CD4-positive, alpha-beta T cell treated with Interleukin-6 at 100 ng/mL for 8 hours (primary cell): ENCODE measurements at places on chromosomes 7 and 10.
A peak's percentile ranks its signal among the peaks of the same experiment; 100 is the strongest.

- no peak for DNase-seq
Observed at GRCh38 chr7:41039386-41039953, 663.4 kb downstream of the INHBA start.

DNA sequence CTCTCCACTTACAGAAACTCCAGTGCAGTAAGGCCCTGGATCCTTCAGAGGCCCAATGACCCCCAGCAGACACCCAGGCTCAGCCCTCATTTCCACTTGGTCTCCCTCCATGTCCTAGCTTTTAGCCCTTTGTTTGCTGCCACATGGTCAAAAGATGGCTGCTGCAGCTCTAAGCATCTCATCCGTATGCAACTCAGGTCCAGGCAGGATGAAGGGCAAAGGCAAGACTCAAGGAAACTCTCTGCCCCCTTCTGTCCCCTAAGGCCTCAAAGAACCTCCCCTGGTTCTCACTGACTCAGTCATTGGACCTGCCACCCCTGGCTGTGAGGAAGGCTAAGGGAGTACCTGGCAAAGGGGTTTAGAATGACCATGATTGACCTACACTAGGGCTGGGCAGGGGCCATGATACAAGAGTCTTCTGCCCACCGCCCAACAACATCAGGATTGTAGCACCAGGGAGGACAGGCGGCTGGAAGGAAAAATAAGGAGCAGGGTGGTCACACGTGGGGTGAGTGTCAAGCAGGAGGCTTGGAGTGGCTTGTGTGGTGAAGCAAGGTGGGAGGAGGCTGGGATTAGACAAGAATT, 303.8 kb upstream of the ZMIZ1 start:
- no peak for DNase-seq

- no peak for DNase-seq
Observed at GRCh38 chr10:34010891-34011290, 676.4 kb upstream of the NRP1 start.

DNA sequence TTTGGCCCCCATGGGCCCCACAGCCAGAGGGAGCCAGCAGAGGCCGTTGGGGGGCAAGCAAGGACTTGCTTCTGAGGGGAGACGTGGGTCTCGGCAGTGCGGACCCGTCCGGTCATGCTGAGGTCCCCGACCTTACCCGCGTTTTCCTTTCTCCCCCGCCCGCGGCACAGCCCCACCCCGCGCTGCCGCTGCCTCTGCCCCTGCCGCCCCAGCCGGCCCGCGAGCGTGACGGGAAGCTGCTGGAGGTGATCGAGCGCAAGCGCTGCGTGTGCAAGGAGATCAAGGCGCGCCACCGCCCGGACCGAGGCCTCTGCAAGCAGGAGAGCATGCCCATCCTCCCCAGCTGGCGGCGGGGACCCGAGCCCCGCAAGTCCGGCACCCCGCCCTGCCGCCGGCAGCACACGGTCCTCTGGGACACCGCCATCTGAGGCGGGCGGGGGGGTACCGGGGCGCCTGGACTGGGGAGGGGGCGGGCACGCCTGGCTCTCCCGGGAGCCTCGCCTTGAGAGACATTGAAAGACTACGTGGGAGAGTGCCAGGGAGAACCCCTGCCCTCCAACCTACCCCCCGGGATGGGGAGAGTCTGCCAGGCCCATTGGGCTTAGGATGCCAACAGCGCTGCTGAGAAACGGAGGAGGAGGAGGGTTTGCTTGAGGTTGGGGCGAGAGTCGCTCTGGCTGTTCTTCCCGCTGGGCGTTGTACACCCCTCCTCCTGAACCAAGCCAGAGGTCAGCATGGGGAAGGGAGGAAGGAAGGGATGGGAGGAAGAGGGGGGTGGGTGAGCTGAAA, 9.9 kb downstream of the NYAP1 start:
- peak; percentile 61 for DNase-seq

DNA sequence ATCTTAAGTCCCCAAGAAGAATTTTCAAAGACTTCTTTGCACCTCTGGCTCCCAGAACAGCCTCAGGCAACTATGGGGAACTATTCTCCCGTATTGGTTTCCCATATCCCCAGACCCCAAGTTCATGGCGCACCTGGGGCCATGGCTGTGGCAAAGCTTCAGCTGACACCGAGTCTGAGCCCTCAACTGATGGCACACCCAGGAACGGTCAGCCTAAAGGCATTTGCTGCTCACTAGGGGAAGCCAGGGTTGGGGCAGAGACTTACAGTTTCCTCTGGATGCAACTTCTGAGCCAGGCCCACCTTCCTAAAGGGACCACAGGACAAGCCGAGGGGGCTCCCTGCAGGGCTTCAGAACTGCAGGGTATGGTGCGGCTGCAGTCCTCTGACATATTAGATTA, 13.7 kb upstream of the CPA1 start:
- no peak for DNase-seq

GRCh38 chr7:149147752-149148653, 750 bp downstream of the ZNF398 start:
- DNase-seq = peak; percentile 44

DNA sequence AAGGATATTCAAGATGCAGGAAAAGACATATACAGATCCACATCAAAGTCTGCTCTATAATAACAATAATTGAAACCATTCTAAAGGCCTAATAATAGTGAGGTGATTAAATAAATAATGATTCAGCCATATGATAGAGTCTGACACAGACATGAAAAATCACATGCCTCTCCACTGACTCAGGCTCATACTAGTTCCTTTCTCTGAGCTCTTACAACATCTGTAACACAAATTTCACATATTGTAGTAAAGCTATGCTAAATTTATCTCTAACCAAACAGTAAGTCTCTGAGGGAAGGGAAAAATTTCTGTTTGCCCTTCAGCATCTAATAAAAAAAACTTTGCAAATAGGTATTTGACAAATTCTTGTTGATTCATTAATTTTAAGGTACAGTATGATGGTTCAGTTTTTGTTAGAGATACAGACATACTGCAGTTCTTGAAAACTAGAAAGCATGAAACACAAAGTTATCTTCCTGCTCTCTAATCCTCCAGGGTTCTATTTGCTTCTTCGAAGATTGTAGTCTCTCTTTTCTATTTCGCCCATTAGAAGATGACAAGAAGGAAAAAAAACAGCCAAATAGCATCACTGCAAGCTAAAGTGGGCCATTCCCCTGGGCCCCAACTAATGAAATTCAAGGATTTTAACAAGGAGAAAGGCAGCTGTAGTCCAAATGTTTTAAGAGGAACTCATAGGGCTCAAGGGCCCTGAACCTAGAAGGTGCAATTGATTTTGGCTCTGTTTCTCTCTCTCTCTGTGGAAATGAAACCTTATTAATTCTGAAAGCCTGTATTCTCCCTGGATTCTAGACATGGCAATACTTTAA, 53.9 kb downstream of the CUBN start:
- no peak for DNase-seq

DNA sequence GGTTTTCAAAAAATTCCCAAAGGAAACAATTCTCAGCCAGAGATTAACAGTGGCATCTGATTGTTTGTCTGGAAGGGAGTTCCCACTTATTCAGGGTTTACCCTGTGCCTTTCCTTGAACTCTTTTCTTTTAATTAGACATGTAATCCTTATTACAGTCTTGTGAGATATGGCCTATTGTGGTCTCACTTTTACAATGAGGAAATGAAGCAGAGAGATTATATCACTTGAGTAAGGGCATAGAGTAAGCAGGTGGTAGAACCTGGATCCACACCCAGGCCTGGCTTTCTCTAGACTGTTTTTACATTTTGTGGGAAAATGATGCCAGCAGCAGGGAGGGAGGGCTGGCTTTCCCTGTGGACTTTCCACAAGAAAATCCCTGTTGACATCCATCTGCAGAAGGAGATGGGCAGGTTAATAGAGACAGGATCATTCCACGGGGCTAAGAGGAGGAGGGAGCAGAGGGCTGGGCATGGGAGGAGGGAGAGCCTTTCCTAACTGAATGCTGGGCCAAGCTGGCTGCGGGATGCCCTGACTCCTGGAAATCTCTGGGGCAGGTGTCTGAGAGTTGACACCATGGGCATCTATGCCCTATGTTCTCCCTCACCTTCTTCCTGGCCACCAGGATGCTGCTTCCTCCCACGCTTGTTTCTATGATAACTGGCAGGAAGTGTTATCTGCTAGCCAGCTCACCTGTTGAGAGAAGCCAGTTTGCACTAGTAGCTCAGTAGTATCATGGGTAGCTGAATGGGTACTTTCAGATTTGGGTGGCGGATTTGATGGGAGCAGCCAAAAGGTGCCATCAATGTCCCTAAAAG, 28.7 kb upstream of the ARHGAP22 start:
- DNase-seq = no peak

DNA sequence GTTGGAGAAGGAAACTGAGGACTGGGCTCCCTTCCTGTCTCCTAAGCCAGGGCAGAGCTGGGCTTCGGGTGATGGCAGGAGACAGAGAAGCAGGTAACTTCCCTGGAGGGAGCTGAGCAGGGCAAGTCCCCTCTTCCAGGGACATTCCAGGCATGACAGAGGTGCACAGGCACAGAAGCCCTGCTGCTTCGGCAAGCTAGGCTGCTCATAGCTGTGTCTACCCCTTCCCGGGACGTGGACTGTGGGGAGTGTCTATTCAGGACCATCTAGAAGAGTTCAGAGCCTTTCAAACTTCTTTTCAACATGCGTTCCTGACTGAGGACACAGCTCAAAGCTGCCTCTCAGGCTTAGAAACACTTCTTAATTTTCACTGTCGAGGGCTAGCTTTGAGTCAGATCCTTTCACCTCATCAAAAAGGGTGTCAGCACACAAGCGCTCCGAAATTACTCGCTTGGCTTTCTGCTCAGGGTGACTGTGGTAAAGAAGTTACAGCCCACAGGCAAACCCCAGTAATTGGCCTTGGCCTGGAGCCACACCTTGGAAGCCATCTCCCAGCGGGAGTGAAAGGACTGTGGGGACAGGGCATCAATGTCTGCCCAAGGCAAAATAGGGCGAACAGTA, 63.7 kb upstream of the STEAP1B start:
- no peak for DNase-seq
